ENCODE measurements at places on chromosomes 5 and 9.

GRCh38 chr9:109467936-109468335 is 30.2 kb downstream of the PTPN3 start:
- no peak for ATAC-seq

- ATAC-seq = no peak
Observed at GRCh38 chr5:32057187-32058096, 116.7 kb downstream of the GOLPH3 start.

GRCh38 chr5:81363093-81363871 is 30.7 kb downstream of the ACOT12 start:
- ATAC-seq = no peak

- no peak for ATAC-seq
Observed at GRCh38 chr5:127077366-127077765, 4.1 kb upstream of the C5orf63 start.

GRCh38 chr5:55554585-55555202 is 19.9 kb upstream of the PLPP1 start:
- ATAC-seq = no peak

DNA sequence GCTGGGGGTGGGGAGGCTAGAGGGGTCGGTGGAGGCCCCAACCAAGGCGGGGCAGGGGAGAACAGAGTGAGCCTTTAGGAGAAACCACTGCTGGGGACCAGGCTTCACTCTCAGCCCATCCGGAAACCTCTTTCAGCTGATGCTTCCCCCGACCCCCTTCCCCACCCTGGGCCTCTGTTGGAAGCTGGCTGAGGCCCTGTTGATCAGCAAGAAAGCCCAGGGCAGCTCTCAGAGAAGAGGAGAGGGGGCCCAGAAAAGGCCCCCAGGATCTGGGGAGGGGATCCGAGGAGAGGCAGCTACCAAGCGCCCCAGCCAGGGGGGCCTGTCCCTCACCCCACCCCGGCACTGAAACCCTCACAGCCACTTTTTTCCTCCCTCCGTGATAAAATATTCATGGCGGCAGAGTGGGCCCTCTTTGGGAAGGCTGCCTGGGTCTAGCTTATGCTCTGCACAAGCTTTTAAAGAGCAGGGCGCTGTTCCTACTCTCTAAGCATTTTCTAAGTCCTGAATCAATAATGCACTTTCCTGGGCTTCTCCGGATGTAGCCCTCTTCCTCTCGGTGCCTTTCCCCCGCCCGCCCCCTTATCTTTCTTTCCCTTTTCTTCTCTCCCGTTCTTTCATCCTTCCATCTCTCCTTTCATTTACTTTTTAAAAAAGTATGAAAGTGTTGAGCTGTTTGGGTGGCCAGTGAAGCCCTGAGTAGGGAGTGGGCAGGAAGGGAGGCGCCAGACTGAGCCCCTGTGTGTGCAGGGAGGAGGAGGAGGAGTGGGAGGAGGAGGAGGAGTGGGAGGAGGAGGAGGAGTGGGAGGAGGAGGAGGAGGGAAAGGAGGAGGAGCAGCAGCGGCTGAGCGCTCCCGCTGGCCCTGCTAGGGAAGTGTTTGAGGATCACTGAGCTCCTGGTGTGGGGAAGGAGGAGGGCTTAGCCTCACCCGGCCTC is 23.5 kb downstream of the NTNG2 start:
- ATAC-seq = no peak

DNA sequence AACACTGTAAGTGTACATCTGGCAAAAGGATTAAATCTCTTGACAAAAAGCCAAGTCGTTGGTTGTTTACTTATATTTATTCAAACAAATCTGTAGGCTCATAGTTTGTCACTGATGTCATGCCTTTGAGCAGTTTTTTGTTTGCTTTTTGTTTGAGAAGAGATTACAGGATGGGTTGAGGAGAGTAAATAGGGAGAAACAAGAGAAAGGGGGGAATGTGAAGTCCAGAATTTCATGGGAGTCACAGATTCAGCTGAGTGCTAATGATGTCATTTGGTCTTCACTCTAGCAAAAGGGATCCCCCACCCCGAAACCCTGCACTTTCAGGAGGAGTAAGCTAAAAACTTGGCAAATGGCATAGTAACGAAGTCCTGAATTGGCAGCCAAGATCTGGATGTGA is 337.4 kb downstream of the GLIS3 start:
- ATAC-seq = peak; percentile 26

DNA sequence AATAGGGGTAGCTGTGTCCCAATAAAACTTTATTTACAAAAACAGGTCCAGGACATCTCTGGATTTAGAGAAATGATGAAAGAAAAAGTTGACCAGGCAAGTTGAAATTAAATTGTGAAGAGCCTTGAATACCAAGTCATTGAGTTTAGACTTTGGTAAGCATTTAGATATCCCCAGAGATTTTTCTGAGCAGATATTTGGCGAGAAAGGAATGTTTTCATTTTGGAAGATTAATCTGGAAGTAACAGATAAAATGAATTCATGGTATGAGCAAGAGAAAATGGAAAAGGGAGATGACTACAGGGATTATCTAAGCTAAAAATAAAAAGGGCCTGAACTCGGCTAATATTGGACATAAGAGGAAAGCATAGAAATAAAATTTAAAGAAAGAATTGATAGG is 157.6 kb downstream of the ACTL7B start:
- ATAC-seq = no peak
